ENCODE measurements at places on chromosomes 6 and 20. TPM values are rescaled to one million over a fixed set of nuclear protein-coding genes. Genes with fewer than 3 reads are reported as not detected.

GRCh38 chr6:69820438-69820837 lies 23.6 kb upstream of the LMBRD1 start:
- no peak for DNase-seq
- H3K27ac ChIP-seq, result no peak overlapping the region
- H3K4me3 ChIP-seq, result no peak overlapping the region
- H3K4me1 ChIP-seq, result no peaks in the 10 kb centered on the region
- no peaks in the 10 kb centered on the region for H3K27me3 ChIP-seq

GRCh38 chr6:5946181-5946580 lies 60.5 kb downstream of the NRN1 start:
- no peaks in the 10 kb centered on the region for H3K36me3 ChIP-seq
- H3K4me1 ChIP-seq, result no peaks in the 10 kb centered on the region
- peaks cover 34% of the 10 kb centered on the region for H3K27me3 ChIP-seq

DNA sequence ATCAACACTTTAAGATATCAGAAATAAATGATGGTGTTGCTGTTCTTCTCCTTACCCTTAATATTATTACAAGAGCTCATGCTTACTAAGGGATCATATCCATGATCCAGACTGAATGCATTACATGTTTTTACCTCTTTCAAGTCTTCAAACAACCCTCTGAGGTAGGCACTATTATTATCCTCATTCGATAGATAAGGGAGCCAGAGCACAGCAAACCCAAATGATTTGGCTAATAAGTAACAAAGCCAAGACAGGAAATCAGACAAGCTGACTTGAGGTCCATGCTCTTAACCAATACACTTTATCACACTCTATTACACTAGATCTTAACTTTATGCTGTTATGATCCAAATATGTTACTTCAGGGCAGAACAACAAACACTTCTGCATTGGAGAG lies 145.9 kb downstream of the RALGAPA2 start:
- H3K4me3 ChIP-seq, result no peak overlapping the region
- H3K27ac ChIP-seq, result no peak overlapping the region
- H3K36me3 ChIP-seq, result peaks cover 2% of the 10 kb centered on the region
- no peaks in the 10 kb centered on the region for H3K27me3 ChIP-seq
- H3K4me1 ChIP-seq, result no peaks in the 10 kb centered on the region

GRCh38 chr6:147033267-147033666 lies 170.9 kb upstream of the STXBP5 start:
- H3K27me3 ChIP-seq, result no peaks in the 10 kb centered on the region
- H3K27ac ChIP-seq, result no peak overlapping the region
- H3K4me3 ChIP-seq, result no peak overlapping the region
- no peaks in the 10 kb centered on the region for H3K36me3 ChIP-seq
- DNase-seq, result no peak

RANBP9 gene
- 45.5 TPM for total RNA-seq

OVOL2 gene
- total RNA-seq, result 8.6 TPM

All from mesothelial cell of epicardium (in vitro differentiated cells).